HFFc6 (cell line): ENCODE measurements at places on chromosomes 7 and 10.

DNA sequence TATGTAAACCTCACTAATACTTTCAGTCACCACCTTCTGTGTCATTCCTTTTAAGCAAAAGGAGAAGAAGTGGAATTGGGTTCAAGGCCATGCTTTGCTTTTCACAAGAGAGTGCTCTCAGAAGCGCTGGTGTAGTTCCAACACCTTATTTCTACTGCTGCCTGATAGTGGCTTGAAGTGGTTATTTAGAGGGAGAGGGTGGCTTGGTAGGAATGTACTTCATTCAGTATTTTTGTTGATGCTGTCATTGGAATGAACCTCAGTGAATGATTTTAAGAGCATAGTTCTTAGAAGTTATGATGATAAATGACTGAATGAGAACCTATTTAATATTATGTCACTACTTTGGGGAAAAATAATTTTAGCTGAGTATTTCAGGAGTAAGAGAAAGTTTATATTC, 396.7 kb downstream of the EXOC4 start:
- no peak for DNase-seq

GRCh38 chr7:95897557-95898251, 125.3 kb downstream of the DYNC1I1 start:
- no peak for DNase-seq

- DNase-seq: no peak
These were observed 160.3 kb downstream of the EGFR start for GRCh38 chr7:55178863-55179773.

GRCh38 chr10:97570789-97571471, 1.6 kb upstream of the ANKRD2 start:
- DNase-seq: no peak

- DNase-seq: peak; percentile 75
These were observed 282.1 kb downstream of the CXCL12 start for GRCh38 chr10:44102726-44103255.

- DNase-seq: no peak
These were observed 517.4 kb downstream of the CCSER2 start for GRCh38 chr10:84845628-84846261.

DNA sequence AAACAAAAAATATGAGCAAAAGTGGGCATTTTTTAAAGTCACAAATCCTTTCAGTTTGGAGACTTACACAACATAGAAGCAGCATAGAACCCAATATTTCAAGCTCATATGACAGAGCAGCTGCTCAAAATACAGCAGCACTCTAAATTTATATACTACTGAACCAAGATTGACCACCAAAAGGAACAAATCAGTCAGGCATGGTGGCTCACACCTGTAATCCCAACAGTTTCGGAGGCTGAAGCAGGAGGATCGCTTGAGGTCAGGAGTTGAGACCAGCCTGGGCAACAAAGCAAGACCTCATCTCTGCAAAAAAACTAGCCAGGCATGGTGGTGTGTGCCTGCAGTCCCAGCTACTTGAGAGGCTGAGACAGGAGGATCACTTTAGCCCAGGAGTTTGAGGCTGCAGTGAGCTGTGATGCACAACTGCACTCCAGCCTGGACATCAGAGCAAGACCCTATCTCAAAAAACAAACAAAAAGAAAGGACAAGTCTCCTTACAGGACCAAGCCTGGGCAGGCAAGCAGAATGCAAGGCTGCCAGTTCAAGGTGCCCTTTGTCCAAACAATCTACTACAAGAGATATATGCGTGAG, 40.0 kb downstream of the PARD3 start:
- DNase-seq: no peak

DNA sequence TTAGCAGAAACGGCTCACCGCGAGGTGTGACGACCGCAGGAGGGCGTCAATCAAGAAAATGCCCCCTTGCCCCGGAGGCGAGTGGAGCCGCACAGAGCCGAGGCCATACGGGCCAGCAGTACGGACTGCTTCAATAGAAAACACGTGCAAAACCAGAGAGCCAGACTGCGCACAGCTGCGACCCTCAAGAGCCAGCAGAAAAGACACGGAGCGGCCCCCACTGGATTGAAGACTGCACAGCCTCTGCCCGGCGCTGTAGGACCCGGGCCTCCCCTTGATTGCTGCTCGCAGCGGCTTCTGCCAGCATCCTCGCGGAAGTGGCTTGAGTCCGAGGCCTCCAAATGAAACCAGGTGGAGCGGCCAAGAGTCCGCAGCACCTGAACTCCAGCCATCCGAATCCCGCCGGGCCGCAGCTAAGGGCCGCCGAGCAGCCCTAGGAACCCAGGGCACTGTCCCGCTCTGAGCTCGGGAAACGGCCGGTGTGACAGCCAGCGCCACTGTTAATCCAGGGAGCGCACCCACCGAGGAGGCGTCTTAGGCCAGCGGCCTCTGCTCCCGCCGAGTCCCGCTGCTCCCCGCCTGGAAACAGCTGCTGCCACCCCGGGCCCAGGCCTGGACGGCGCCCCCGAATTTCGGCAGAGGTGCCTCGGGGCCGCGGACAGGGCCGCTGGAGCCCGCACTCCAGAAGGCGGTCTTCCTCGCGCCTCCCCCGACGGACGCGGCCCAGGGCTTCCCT, 660 bp upstream of the HHEX start:
- no peak for DNase-seq

- DNase-seq: no peak
These were observed 55.7 kb downstream of the INSIG1 start for GRCh38 chr7:155353256-155353897.

DNA sequence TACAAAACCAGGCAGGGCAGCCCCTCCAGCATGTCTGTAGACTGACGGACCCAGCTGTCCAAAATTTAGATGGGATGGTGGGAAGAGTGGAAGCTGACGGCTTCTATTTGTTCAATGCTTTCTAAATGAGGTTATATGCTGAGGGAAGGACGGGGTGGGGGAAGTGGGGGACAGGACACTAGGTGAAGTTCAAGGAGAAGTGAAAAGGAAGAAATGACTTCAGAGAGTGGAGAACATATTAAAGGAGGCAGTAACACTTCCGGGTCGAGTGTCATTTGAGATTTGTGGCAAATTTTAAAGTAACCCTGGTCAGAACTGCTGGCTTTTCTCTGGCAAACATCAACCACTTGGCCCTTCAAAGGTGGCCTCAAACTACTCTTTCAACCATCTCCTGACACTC, 9.4 kb downstream of the PIP4K2A start:
- DNase-seq: no peak

DNA sequence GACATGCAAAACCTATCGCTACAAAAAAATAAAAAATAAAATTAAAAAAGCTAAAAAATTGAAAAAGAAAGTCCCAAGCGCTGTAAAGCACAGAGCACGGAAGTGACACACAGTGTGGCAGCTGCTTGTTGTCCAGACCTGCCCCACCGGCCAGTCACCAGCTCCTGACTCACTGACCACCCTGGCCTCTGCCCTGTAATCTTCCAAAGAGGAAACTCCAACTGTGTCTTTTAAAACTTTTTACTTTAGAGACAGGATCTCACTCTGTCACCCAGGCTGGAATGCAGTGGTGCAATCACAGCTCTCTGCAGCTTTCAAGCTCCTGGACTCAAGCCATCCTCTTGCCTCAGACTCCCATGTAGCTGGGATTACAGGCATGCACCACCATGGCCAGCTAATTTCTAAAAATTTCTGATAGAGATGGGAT, 23.6 kb downstream of the GNA12 start:
- DNase-seq: peak; percentile 98

DNA sequence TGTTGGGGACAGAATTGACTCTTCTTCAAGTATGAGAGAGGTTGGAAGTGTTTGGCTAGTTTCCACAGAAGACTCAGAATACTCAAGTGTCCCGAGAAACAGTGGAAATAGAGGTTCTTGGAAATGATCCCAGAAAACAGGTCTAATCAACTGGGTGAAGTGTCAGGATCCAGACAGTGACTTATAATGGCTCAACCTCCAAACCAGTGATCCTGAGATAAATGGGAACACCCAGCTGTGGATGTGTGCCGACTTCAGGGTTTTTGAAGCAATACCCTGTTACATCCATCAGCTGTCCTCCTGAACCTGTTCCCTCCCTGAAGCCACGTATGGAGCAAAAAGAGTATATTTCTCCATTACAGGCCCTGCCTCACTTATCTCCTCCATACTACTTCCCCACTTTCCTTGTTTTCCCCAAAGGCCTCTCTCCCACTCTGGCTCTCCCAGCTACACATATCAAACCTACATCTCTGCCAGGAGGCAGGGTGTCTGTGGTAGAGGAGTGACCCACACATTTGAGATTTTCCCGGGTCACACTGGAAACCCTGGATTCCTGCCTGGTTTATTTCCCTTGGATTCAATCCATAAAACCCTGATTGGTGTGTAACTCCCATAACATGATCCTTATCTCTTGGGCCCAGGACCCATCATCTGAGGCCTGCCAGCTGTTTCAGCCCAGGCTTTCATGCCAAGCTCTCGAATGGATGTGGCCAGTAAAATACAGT, 17.6 kb upstream of the ELOVL3 start:
- DNase-seq: peak; percentile 23

- peak; percentile 68 for DNase-seq
These were observed 5.2 kb upstream of the CAMK2G start for GRCh38 chr10:73879296-73880173.

- no peak for DNase-seq
These were observed 56.5 kb upstream of the EFCAB10 start for GRCh38 chr7:105637755-105638154.

GRCh38 chr7:84372712-84373111, 178.1 kb upstream of the SEMA3A start:
- DNase-seq: no peak

DNA sequence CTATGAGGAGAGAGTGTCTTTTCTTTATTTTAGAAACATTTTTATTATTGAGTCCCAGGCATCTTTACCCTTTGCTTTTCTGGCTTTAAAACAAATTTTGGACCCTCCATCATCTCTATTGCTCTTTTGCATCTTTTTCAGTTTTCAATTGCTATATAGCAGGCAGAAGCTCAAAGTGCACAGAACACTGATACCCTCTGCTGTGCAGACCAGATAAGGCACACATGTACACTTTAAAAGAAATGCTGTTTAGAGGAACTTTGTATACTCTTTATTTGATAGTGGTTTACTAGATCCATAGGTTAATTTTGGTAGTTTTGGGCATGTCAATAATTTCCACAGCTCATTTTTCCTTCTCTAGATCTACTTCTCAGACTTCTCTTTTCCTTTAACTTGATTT, 324.2 kb downstream of the SH2D4B start:
- no peak for DNase-seq

DNA sequence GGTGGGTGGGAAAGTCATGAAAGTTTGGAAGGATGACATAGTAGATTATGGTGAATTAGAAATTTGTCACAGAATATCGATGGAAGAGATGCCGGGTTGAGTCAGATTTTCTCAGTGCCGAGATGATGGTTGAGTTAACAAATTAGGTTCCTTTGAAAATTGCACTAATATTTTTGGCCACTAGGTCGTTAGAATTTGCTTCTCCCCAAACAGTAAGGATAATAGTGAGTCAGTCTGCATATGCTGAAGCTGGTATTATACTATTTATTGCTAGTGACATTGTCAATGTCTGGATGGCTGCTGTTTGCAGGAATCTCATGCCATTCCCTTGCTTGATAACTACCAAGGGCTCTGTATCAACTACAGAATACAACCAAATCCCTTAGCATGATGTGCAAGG, 37.7 kb upstream of the MINDY3 start:
- DNase-seq: peak; percentile 21

DNA sequence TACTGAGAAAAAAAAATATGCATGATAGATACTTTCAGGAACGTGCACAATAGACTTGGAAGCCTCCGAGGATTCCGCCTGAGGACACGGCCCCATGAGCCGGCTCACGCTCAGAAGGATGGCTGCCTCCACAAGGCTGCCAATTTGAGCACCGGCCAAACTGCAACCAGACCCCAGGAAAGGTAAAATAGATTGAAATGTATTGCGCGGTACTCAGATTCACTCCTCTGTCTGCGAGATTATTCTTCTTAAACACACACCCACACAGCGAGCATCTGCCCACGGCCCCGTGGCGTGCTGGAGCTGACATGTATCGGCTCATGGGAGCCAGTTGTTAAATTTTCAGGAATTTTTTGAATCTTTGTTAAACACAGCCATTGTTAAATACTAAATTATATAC, 653.2 kb upstream of the MKI67 start:
- DNase-seq: no peak

DNA sequence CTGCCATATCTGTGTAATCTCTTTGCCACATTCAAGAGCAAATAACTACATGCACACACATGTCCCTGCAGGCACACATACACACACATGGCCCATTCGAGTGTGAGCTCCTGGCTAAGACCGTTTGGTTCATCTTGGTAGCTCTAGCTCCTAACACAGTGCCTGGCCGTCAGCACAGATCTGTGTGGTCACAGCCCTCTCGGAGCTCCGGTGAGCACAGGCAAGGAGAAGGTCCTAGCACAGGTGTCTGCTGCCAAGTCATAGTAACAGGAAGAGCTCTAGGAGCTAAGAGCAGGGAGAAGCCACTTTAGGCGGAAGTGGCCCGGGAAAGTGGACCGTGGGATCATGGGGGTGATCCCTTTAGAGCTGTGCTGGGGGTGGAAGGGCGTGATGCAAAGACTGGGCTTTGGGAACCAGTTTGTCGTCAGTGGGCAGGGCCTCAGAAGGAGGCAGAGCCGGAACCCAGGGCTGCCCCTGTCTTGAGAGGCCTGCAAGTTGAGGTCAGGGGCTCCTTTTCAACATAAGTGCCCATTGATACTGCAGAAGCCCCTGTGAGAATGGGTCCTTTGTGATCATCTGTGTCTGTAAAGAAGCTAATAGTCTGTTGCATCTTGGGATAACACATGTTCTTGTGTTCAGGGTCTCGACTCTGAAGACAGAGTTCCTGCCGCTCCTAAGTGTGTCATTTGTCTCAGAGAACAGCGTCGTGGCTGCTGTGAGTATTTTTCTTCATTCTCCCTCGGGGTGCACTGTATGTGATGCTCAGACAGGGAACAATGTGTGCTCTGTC, 16.6 kb upstream of the ARPC1B start:
- DNase-seq: no peak

- DNase-seq: peak; percentile 20
These were observed 176.8 kb upstream of the AGR3 start for GRCh38 chr7:17058568-17058967.

GRCh38 chr10:19788902-19789301, 27.3 kb upstream of the PLXDC2 start:
- DNase-seq: no peak

- peak; percentile 78 for DNase-seq
These were observed 63.4 kb upstream of the POT1 start for GRCh38 chr7:124992851-124993562.

DNA sequence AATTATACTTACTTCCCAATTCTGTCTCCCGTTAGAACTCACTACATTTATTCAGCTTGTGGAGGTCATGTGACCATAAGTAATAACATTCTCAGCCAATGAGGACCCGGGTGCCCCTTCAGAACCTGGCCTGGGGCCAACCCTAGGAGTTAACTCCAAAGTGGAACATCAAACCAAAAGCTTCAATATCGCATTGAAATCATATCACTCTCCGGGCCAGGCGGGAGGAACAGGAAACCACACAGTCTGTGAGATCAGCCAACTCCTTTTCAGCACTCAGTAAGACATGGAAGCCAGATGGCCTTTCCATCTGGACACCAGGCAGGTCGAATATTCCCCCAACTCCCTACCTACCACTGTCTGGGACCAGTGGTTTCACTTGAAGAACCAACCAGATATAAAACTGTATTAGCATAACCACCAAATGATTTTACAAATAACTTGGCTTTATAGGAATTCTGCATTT, 5.5 kb downstream of the CREB3L2 start:
- no peak for DNase-seq
